ENCODE measurements at places on chromosomes 3 and 15.
A peak's percentile ranks its signal among the peaks of the same experiment; 100 is the strongest.

- DNase-seq, result no peak
Observed at GRCh38 chr3:196555295-196555694, 13.1 kb downstream of the WDR53 start.

GRCh38 chr15:42736178-42736792 lies 643 bp downstream of the CDAN1 start:
- DNase-seq, result no peak

GRCh38 chr3:112973325-112974177 lies 1.4 kb downstream of the CD200R1 start:
- no peak for DNase-seq

DNA sequence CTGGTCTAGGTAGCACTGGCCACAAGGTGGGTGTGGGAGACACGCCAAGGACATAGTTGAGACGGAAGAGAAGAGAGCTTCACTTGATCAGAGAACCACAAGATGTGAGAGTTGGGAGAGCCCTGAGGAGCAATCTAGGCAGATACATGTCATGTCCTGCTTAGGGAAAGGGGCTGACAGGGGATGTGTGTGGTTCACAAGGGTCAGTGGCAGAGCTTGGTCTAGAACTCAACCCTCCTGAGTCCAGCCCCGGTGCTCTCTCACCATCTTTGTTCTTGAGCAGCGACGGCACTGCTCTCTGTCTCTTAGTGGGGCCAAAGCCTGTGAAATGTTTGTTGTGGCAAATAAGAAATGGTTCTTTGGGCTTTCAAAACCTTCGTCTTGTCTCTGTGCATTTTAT lies 243.5 kb upstream of the ROPN1 start:
- no peak for DNase-seq

DNA sequence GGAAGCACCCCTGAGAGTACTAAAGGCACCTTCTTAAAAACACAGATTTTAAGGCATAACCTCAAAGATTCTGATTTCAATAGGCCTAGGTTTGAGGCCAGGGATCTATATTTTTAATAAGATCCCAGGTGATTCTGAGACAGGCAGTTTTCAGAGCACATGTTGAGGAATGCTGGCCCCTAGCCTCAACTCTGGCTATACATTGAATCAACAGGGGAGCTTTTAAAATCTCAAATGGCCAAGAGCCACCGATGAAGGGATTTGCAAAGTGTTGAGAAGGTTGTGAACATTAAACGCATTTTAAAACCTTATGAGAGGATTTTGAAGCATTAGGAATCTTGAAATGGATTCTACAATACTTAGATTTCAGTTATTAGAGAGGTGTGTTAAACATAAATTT lies 268.8 kb upstream of the ARHGEF26 start:
- no peak for DNase-seq

DNA sequence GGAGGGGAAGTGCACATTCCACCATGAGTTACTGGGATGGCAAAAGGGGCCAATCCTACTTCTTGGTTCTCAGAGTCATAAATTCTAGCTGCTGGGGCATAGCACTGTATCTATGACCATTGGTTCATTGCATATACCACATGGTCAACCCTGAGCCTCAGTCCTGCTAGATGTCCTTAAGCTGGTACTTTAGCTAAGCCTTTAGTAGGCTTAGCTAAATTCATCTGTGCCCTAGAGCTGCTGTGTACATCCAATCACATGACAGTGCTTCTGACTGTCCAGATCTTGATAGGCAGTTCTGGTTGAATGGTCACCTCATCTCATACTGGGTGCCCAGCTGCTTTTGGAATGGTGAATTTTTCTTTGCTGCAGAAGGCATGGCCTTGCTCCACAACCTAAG lies 8.2 kb downstream of the NDUFB4 start:
- DNase-seq, result no peak

- no peak for DNase-seq
Observed at GRCh38 chr15:33526532-33526931, 215.8 kb downstream of the RYR3 start.

DNA sequence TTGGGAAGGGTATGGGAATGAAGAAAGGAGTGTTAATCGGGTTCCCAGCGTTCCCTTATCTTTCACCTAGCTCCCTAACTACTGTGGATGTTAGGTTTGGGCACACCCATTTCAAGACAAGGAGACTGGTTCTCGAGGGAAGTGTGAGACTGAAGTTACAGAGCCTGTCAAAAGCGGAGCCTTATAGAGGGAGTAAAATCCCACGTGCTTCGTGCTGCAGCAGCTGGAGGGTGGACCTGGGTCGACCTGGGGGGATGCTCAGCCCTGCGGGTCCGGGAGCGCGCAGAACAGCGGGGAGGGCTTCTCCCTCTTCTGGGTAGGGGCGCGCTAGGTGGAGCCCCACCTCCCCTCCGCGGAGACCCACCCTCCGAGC lies 314 bp upstream of the TMED3 start:
- DNase-seq, result no peak

- DNase-seq, result no peak
Observed at GRCh38 chr3:83035704-83036010, 1274.2 kb upstream of the GBE1 start.

- peak; percentile 12 for DNase-seq
Observed at GRCh38 chr3:41198526-41198925, 779 bp upstream of the CTNNB1 start.

DNA sequence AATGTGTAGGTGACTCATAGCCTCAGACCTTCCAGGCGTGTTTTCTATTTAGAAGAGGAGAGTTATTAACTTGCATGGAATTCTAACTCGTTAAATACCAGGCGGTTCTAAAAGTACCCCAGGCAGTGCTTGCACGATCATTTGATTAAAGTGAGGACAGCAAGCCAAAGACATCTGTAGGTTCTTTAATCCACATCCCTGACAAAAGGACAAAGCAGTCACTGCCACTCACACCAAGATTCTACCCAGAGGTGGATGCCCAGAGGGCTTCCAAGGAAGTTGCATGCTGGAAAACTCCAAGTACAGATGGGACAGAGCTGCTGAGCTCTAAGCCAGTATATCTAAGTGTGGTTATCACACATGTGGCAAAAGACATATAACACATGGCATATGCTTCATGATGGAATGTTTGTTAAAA lies 372.1 kb downstream of the ROBO2 start:
- DNase-seq, result peak; percentile 85

GRCh38 chr15:23074684-23075083 lies 35.3 kb upstream of the TUBGCP5 start:
- no peak for DNase-seq

- no peak for DNase-seq
Observed at GRCh38 chr3:187667526-187667925, 2.7 kb downstream of the SST start.

GRCh38 chr3:128532012-128532983 lies 39.3 kb upstream of the GATA2 start:
- DNase-seq, result no peak

DNA sequence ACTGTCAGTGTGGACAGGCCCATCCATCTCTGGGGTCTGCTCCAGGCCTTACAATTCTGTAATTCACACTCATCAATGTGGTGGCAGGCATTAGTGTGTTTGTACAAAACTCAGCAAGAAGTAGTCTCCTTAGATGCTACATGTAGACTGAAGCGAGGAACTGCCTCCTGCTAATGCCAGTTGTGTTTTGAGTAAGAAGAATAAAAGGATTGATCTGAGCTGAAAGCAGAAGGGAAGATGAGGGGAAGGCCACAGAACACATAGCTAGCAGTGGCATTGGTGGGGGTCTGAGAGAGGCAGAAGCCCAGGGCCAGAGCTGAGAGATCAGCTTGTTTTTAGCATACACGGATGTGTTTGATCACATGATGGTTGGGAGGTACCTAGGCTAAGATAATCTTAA lies 144.1 kb downstream of the TIGIT start:
- no peak for DNase-seq

DNA sequence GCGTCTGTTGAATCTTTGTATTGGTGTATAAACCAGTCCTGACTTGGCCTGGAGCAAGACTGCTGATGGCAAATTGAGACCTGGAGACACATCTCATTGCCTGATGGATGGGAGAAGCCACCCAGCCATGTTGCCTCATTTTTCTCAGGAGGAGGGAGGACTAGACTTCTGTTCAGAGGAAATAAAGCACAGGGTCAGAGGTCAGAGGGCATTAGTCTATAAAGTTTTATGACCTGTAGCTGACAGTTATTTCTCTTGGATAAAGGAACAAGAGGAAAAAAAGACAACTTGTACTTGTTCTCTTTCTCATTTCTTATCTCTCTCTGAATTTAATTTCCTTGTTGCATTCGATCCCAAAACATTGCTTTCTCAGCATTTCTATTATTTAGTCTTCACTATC lies 775.9 kb downstream of the SQOR start:
- no peak for DNase-seq

- peak; percentile 88 for DNase-seq
Observed at GRCh38 chr3:126208606-126209256, 28.3 kb upstream of the ALDH1L1 start.

GRCh38 chr3:40844896-40845295 lies 320.1 kb downstream of the ZNF621 start:
- DNase-seq, result no peak

DNA sequence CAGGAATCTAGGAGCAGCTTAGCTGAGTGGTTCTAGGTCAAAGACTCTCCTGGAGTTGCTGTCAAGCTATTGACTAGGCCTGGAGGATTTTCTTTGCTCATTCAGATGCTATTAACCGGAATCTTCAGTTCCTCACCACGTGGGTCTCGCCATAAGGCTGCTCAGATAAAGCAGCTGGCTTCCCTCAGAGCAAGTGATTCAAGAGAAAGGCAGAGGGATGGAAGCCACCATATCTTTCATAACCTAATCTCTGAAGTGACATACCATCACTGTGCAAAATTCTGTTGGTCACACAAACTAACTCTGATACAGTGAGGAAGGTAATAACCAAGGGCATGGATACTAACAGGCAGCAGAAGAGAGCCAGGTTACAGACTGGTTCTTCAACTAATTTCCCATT lies 72.7 kb upstream of the FLNB start:
- no peak for DNase-seq

DNA sequence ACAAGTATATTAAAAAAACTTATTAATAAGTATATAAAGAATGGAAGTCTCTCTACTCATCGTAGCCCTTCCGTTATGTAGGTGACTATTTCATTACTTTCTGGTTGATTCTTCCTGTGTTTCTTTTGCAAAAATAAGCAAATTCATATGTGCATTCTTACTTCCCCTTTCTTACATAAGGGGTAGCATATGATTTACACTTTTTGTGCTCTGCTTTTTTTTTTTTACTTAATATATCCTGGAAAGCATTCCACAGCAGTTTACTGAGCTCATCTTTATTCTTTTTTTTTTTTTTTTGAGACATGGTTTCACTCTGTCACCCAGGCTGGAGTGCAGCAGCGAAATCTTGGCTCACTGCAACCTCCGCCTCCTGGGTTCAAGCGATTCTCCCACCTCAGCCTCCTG lies 12.9 kb downstream of the SCAMP5 start:
- DNase-seq, result no peak

DNA sequence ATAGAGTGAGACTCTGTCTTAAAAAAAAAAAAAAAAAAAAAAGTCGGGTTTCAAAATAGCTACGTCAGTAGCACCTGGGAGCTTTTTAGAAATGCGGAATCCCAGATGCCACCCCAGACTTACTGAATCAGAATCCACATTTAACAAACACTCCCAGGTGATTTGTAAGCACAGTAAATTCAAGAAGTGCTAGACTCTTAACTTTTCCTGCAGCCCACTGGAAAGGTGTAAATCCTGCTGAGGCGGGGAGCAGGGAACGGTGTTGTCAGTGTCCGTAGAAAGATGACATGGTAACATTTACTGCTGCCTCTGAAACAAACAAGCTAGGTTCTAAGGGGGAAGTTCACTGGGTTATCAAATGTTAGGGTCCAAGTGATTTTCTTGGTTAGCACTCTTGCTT lies 2.4 kb upstream of the AKAP13 start:
- DNase-seq, result no peak

DNA sequence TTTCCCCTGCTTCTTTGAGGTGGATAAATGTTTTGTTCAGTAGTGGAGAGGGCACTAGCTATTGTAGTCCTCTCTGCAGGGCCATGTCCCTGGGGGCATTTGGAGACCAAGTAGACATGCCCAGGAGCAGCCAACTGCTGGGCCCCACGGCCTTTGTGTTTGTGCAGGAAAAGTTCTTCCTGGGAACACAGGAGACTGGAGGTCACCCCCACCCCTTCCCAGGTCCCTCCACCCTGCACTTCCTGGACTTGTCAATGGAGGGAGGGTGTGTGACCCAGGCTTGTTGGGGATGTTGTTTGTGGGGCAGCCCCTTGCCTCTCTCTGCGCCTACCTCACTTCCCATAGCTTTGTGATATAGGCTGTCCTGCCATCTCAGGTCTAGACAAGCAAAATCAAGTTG lies 317.0 kb upstream of the LRRFIP2 start:
- no peak for DNase-seq

Data from fibroblast of skin of right quadriceps (primary cell).